ENCODE measurements at places on chromosomes 11 and 22.

DNA sequence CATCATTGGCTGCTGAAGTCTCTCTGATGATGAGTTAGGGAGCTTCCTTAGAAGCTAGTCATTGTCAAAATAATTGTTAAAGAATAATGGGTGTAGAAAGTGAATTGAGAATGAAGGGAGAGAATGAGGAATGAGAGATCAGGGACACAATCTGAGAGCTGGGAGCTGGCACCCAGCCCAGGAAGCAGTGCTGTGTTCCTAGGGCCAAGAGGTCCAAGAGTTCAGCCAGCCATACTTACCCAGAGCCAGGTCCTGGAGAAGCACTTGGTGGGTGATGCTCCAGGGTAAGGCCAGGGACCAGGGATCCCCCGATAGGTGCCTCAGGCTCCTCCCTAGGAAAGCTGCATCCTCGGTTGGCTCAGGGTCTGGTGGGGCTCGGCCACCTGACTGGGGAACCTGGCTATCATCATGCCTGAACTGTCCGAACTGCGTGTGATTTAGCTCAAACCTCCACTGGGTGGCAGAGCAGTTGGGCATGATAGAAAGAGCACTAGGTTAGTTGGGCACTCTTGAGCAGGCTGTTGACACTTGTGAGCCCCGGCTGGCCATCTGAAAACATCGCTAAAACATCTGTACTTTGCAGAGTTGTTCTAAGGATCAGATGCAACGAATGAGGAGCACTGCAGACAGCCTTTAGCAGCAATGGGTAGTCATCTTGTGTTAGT lies 123.9 kb upstream of the NCAM1 start:
- no peak for DNase-seq

DNA sequence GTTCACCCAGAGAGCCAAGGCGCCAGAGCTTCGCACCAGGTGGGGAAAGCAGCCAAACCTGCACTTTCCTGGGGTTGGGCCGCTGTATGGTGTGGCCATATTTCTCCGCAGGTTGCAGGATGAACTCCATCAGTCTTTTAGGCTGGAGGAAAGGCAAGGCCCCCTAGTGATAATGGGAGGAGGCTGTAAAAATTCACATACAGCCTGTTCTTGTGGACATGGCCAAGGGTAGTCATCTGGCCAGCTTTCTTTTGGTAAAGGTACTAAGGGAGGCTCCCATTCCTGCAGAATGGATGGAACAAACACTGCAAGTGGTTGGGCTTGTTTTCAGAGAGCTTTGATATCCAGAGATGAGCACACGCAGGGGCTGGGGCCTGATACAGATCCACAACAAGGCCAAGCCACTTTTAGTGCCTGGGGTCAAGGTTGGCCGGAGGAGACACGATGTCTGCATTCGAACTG lies 29.6 kb downstream of the C22orf31 start:
- DNase-seq, result no peak

DNA sequence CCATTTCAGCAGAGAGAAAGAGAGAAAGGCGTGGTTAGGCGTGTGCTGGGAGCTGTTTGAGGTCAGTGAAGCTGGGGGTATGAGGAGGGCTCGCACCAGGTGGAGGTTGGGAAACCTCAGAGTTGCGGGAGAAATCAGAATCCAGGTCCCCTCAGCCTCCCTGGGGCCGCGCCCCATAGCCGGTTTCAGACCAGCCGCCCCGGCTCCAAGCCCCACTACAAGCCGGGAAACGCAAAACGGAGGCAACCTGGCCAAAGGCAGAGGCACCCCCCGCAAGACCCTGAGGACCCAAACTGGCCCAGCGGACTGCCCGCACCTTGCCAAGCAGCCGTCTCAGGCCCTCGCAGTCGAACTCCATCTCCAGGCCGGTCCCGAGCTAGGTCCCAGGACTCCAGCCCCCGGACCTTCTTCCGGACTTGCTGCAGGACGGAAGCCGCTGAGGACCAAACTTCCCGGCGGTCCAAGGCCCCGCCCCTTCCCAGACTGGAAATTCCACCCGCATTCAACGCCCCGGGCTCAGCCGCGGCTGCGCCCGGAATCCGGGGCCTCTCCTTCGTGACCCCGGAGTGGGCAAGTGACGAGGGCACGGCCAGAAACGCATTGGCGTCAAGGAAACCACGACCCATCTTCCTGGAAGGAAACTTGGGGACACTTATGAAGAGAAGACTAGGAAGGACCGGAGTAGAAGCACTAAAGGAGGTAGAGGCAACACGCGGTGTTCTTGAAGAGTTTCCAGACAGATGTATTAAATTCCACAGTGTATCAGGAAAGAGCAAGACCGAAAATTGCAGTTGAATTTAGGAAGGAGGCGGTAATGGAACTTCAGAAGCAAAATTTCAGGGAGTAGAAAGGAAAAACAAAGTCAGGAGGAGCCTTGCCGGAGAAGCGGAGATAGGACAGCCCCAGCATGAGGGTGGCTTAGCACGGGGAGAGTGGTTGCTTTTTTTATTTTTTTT lies at the start of gene UEVLD:
Gene UEVLD (minus strand): TSS at position 438 of the 956 bp plus-strand sequence. CDS start 80 bp downstream, at position 358.
- peak; percentile 88 for DNase-seq

- no peak for DNase-seq
These were observed 36.5 kb downstream of the APOL1 start for GRCh38 chr22:36289406-36289870.

DNA sequence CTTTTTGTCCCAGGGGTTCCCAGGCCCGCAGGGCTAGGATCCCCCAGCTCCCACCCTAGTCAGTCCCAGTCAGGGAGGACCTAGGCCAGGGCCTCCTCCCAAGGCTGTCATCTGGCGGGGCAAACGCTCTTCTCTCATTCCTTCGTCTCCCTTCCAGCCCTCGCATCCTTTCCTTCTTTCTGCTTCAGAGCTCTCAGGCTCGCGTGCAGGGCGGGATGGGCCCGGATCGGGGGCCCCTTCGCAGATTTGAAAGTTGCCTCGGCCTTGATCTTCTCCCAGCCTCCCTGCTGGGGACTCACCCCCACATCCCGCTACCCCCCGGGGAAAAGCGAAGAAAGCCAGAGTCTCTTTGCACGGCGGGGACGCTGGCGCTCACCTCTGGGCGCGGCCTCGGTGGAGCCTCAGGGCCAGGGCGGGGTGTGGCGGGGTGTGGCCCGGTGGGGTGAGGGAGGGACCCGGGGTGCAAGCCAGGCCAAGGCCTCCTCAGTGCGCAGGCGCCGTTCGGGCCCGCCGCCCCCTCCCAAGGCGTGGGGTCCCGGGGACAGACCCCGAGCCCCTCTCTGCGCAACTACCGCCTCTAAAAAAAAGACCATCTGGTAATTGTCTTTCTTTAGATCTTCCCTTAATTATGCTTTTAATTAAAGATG lies 14.8 kb upstream of the PAX6 start:
- DNase-seq, result no peak

- DNase-seq, result no peak
These were observed 23.2 kb downstream of the SHISAL1 start for GRCh38 chr22:44289414-44290171.

GRCh38 chr11:88501541-88501940 lies 164.0 kb upstream of the CTSC start:
- no peak for DNase-seq

DNA sequence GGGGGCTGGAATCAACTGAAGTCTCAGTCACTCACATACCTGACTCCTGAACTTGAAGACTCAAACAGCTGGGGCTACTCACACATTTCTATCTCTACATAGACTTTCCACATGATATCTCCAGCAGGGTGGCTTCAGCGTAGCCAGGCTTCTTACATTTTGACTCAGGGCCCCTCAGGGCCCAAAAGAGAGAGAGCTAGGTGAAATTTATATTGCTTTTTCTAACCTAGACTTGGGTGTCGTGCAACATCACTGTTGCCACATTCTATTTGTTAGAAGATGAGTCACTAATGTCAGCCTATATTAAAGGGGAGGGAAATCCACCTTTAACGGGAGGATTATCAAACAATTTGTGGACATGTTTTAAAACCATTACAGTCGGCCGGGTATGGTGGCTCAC lies 71.9 kb upstream of the RRM1 start:
- no peak for DNase-seq

DNA sequence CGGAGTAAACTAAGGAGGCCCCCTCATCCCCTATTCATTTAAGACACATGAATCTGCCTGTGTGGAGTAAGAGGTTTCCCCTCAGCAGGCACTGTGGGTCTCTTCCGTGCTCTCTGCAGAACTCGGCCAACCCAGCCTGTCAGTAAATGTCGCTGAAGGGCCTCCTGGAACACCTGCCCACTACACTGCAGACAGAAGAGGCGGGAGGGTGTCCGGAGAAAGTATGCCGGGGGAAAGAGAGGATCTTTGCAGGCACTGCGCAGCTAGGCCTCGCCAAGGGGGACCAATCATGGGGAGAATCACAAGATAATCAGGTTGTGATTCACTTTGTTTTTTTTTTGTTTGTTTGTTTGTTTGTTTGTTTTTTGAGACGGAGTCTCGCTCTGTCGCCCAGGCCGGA lies 110.8 kb downstream of the MORC2 start:
- DNase-seq, result no peak

- DNase-seq, result no peak
These were observed 23.8 kb downstream of the AMPD3 start for GRCh38 chr11:10478574-10479550.

- DNase-seq, result no peak
These were observed 65.7 kb upstream of the PITPNB start for GRCh38 chr22:27984723-27985122.

DNA sequence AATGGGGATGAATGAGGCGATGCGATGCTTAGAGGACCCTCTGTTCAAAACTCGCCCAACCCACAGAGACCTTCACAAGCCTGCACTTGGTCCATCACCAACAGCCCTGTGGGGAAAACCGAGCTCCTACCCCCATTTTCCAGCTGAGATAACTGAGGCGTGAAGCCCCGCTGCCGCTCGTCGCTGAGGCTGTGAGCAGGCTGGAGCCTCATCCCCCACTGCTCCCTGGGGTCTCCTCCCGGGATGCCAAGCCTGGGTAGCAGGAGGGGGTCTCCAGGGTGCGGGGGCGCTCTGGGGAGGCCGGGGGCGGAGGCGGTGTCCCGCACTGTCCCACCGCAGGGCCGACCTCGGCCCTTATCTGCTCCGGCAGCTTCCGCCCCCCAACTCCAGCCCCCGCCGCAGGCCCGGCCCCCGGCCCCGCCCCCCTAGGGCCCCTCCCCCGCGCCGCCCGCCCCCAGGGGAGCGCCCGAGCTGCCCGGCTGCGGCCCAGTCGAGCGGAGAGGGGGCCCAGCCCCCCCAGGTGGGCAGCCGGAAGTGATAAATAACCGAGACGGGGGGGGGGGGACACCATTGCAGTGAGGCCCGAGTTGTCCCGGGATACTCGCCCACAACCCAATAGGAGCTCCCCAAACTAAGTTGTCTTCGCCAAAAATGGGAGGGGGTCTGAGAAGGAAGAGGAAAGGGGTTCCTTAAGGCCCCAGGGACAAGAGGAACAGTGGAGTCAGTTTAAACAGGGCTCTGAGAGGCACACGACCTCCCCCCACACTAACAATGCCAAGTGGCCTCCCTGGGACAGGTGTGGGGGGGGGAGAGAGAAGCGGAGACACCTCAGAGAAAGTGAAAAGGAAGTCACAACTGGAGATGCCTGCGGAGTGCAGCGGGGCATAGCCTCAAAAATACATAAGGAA lies 8.3 kb upstream of the SLC39A13 start:
- DNase-seq, result no peak

- DNase-seq, result no peak
These were observed 138.1 kb upstream of the E2F8 start for GRCh38 chr11:19378814-19379213.

GRCh38 chr11:80330264-80330663 lies 889.4 kb upstream of the TENM4 start:
- DNase-seq, result no peak

GRCh38 chr11:117187007-117187406 lies 8.5 kb downstream of the SIDT2 start:
- no peak for DNase-seq

DNA sequence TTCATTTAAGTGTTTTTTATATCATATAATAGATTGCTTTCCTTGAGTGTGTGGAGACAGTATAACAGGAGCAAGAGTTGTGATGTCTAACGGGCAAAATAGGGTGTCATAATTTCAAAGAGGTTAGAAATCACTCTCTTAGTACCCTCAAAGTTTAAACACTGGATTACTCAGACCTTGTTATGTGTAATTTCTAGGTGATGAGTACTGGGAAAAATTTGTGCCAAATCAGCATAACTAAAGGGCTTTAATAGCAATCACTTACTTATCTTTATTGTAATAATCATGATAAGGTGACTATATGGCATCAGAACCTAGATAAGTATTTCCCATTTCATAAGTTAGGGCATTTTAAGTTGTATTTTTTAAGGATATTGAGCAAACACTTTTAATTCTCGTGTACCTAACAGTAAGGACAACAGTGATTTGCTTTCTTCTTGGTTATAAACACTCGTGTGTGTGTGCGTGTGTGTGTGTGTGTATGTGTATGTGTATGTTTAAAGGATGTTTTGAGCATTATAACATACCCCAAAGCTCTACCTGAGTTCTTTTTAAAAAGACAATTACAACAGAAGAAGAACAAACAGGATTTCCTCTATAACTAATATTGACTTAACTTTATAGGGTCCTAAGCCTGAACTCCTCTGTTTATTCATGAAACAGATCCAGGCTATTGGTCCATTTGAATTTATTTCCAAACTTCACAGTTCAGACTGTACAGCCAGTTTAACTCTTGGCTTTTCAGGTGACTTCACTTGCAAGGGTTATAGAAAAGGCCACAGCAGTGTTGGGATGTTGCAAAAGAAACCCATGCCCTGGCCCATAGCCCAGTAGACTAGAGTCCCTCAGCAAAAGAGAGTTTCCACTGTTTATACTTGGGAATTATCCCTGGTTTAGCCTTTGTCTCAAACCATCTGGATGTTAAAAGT lies 23.7 kb upstream of the PDE3B start:
- no peak for DNase-seq

DNA sequence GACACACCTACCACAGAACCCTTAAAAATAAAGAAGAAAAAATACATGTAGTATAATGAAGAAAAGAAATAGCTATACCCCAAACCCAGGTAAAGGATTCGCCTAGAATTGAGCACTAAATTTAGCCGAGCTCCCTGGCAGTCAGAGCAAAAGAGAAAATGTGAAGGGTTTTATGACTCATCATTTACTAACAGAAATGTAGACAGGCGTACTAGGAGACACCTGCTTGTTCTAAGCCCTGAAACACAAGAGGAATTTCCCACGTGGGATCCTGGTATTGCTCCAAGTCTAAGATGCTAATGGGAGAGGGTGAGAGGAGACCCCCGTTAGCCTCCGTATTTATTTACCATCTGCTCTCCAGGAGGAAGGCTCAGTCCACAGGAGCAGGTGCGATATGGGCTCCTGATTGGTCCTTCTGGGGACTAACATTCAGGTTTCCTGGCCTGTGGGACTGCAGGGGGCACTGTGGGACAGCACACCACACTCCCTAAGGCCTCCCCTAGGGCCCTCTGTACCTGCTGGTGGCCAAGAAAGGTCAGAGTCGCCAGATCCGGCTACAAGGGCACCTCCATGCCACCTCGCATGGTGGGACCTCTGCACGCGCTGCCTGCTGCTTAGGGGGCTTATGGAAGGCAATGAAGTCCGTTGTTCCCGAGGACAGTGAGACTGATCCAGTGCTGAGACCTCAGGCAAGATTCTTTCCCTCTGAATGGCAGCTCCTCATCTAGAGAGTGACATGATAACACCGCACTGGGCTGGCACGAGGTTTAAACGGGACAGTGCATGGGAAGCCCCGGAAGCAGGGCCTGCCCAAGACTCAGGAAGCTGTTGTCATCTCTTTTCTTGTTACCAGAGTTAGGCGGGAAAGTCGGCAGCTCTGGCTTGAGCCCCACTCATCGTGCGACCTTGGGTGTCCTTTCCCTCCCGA lies 25.8 kb downstream of the KCNC1 start:
- DNase-seq, result no peak

GRCh38 chr22:24432059-24432853 lies 4.9 kb downstream of the ADORA2A start:
- no peak for DNase-seq

All from LoVo (cell line).